ENCODE measurements at places on chromosomes 6 and 20.

DNA sequence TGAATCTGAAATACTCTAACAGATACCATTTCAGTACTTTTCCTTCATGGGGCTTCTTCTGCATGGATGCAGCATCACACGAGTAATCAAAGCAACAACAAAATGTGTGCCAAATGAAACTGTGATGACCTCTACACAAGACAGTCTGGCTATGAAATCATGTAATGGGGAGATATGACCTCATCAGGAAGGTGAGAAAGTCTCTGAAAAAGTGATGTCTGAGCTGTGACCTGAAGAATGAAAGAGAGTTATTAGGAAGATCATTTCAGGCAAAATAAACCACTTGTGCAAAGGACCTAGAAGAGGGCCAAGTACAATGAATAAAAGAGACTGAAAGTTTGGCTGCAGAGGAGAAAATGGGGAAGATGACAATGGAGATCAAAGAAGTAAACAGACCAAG is 182.8 kb downstream of the PTPRK start:
- DNase-seq: no peak

- DNase-seq: no peak
Observed at GRCh38 chr6:18118330-18118729, 4.1 kb downstream of the NHLRC1 start.

DNA sequence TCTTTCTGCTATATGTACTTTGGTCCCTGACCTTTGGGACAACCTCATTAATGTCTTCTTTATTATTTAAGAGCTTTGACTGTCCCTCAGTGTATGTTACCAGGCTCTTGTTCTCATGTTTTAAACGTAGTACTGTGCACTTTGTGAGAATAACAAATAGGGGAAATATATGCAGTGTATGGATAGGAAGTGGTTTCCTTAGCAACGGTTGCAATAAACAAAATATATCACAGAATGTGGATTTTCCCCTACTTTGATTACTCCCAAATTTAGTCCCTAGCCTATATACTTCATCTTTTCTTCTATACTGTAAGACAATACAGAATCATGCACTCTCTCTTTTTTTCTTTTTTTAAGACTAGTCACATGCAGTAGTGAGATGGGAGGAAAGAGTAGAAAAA is 123.8 kb upstream of the AKIRIN2 start:
- no peak for DNase-seq

GRCh38 chr20:47438464-47439381 is 63.0 kb upstream of the NCOA3 start:
- no peak for DNase-seq

- DNase-seq: peak; percentile 34
Observed at GRCh38 chr20:30949761-30950160, 307.7 kb upstream of the DEFB115 start.

- DNase-seq: no peak
Observed at GRCh38 chr6:158611541-158612370, 32.8 kb downstream of the DYNLT1 start.

DNA sequence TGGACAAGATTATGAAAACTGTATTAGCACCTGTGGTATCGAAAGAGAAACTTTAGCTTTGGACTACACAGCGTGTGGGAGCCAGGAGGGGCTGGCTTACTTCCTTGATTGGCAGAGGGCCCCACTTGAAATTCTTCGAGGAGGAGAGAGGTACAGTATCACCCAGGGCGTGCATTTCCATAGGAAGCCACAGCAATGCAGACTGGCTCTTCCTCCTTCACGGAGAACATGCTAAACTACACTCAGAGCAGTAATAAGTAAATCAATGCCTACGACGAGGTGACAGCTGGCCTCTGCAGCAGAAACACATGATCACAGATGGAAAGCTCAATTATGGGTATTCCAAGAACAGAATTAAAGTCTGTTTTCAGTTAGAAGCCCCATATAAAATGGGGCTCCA is 44.2 kb downstream of the MYLK4 start:
- DNase-seq: no peak

- DNase-seq: no peak
Observed at GRCh38 chr20:59299945-59300332, 472 bp upstream of the EDN3 start.

GRCh38 chr6:166678426-166678825 is 51.4 kb upstream of the RPS6KA2 start:
- peak; percentile 12 for DNase-seq

DNA sequence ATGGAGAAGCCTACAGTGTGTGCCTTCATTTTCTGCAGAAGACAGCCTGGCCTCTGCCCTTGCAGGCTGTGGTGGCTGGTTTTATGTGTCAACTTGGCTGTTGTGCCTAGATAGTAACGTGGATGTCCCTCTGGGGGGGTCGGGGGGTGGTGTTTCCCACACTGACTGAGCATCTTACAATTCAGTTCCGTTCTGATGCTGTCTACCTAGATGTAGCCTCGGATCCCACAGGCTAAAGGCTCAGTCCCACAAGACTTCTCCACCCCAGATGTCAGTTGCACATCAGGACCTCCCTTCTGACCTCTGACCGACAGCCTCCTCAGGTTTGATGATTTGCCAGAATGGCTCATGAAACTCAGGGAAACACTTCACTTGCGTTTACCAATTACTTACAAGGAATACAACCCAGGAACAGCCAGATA is 4.4 kb downstream of the PYGB start:
- DNase-seq: no peak

GRCh38 chr6:11525468-11526155 is 11.9 kb upstream of the TMEM170B start:
- no peak for DNase-seq

- DNase-seq: no peak
Observed at GRCh38 chr6:88493717-88494116, 327.6 kb upstream of the CNR1 start.

- no peak for DNase-seq
Observed at GRCh38 chr20:14997791-14998190, 660.4 kb upstream of the FLRT3 start.

GRCh38 chr20:58918621-58919020 is 62.4 kb upstream of the NELFCD start:
- no peak for DNase-seq

DNA sequence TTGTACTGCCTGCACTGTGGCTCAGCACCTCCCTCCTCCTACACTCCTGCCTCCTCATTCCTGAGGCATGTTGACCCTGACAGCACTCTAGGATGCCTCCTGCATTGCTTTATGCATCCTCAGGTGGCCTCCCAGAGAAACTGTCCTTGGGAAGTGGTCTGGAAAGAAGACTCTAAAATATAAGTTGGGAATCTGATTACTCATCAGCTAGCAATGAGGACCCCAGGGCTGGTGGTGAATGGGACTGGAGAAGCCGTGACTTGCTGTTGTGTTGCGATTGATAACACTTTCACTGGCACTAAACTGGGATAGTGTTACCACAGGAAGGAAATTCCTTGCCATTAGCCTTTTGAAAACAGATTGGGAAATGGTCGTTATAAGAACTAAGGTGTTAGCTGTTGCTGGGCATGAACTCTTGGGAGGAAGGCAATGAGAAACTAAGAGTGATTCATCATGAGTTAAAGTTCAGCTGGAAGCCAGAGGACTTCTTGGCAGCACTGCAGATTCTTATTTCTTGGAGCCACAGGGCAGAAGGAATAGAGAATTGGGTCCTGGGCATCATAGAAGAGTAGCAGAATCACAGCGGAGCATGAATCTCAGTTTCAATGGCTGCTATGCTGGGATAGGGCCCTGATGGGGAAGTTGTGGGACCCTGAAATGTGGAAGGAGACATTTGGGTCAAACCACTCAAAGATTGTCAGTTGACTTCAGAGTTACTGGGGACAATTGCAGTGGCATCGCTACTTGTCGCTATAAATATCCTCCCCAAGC is 10.1 kb upstream of the SIRPD start:
- peak; percentile 83 for DNase-seq

- no peak for DNase-seq
Observed at GRCh38 chr6:2960935-2961334, 10.4 kb downstream of the SERPINB6 start.

DNA sequence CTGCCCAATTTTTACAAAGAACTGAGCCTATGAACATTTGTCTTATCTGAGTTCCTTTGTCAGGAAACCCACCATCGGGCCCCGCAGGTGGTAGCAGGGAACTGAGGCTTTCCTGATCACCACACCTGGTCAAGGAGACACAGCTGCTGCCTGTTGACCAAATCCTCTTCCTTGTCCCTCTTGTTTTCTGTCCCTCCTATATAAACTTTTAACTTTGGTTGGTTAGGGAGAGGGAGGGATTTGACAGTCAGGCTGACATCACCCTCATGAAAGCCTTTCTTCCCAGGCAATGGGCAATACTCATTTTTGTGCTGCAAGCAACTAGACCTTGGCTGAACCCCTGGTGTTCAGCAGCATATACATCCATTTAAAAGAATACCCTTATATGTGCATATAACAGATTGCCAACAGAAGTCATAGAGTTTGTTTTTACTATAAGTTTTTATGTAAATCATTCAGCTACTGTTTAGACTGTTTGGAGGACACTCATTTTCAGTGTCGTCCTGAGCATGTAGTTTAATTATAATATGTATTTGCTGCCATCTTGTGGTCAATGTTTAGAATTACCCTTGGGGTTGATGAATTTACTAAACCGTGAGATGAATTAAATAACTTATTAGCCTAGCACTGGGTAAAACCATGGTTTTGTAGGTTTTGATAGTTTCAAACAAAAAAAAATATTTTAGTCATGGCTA is 17.0 kb downstream of the CRISP1 start:
- DNase-seq: no peak

DNA sequence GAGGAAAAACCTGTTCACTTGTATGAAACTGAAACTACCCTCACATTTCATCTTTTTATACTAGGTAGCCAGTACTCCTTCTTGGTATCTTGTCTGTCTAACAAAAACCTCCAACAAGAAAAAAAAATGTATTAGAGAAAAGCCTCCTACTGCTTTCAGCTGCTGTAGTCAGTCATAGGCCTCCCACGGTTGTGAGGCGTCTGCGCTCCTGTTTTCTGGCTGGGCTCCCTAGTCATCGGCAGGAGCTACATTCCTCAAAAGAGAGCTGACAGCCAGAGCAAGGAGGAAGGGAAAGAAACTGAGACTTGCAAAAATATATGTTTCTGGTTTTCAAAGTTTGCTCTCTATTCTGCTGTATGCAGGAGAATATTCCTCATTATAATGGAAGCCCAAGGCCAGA is 517.0 kb downstream of the LMBRD1 start:
- no peak for DNase-seq

All from RWPE2 (cell line).